NCI-H1417 treated with DMSO at 0.1 percent for 48 hours (cell line): ENCODE measurements at places on chromosomes 6 and 20.

DNA sequence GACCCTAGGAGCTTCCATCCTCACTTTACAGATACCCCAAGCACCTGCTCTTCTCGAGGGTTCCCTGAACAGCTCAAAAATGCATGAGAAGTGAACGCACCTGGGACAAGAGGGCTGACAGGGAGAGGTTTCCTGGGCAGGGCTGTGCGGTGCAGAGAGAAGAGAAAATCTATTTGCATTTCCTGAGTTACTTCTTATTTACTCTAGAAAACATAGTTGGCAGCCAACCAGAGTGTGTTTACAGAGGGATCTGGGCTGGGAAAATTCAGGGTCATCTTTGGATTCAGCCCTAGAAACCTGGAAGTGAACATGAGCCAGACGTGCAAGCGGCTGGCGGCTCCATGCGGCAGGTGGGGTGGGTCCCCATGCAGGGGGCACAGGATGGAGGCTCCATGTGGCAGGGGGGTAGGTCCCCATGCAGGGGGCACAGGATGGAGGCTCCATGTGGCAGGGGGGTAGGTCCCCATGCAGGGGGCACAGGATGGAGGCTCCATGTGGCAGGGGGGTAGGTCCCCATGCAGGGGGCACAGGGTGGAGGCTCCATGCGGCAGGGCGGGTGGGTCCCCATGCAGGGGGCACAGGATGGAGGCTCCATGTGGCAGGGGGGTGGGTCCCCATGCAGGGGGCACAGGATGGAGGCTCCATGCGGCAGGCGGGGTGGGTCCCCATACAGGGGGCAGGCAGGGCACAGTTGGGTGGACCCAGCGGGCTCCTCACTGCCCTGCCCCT is 342.0 kb downstream of the TAF4 start:
- DNase-seq, result no peak

GRCh38 chr20:19775353-19776253 is 17.5 kb downstream of the RIN2 start:
- DNase-seq, result no peak

- DNase-seq, result no peak
These were observed 51.9 kb downstream of the FAM120B start for GRCh38 chr6:170358496-170358895.

GRCh38 chr20:18904624-18905023 is 91.0 kb downstream of the SCP2D1 start:
- DNase-seq, result no peak

DNA sequence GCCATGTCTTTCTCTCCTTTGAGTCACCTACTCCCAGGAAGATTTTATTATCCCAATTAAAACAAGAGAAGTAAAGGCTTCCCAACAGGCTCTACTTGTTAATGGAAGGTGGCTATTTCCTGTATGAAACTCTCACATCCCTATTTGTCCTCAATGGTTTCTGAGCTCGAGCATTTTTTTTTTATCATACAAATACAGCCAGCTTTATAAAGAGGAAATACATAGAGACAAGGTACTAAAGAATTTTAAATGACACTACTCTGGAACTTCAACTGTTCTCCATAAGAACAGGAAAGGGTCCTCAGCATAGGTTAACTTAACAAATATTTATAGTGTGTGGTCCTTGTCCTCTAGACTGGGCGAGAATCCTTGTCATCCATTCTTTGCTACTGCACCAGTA is 41.0 kb downstream of the TSHZ2 start:
- no peak for DNase-seq

- no peak for DNase-seq
These were observed 175.4 kb downstream of the SIM1 start for GRCh38 chr6:100289285-100289684.
